ENCODE measurements at places on chromosomes 6 and 20. TPM values are rescaled to one million over a fixed set of nuclear protein-coding genes. Genes with fewer than 3 reads are reported as not detected.

GRCh38 chr20:34322267-34323105 is 19.3 kb upstream of the AHCY start:
- no peak for DNase-seq

DNA sequence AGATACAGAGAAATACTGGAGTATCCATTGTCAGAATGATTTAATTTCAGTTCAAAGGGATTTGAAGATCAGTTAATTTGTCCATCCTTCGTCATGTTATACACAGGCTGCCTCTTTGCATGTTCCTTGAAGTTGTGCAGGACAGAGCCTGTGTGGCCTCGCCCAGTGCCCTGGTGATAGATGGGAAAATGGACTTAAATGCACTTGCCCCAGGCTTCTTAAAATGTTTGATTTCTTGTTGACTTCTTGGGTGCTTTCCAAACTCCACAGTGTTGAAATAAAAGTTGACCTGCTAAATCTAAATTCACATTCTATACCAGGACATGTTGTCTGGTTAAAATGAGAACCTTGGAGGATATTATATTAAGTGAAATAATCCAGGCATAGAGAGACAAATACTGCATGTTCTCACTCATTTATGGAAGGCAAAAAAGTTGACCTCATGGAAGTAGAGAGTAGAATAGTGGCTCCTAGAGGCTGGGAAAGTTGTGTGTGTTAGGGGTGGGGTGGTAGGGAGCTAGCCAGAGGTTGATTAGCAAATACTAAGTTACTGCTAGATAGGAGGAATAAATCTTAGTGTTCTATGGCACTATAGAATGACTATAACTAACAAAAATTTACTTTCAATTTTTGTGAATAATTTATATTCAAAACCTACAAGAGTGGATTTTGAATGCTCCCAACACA is 25.3 kb downstream of the MARCKS start:
- DNase-seq: no peak

DNA sequence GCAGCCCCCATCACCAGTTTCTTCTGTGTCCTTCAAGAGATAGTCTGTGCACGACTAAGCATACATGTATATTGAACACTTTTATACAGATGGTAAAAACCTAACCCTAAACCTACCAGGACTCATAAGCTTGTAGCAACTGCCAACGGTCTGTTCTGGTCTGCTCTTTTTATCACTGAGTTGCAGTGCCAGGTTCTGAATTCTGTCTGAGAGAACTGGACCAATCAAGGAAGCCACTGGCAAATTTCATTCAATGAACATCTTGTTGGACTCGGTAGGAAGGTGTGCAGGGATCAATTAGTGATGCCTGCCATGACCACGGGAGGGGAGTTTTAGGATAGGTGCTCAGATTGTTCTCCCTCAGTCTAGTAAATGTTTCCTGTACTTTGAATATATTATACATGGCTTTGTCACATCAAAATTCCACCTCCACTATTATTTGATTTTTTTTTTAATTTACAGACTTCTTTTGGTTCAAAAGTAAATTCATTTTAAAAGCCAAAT is 146.8 kb downstream of the EYA2 start:
- DNase-seq: no peak

DNA sequence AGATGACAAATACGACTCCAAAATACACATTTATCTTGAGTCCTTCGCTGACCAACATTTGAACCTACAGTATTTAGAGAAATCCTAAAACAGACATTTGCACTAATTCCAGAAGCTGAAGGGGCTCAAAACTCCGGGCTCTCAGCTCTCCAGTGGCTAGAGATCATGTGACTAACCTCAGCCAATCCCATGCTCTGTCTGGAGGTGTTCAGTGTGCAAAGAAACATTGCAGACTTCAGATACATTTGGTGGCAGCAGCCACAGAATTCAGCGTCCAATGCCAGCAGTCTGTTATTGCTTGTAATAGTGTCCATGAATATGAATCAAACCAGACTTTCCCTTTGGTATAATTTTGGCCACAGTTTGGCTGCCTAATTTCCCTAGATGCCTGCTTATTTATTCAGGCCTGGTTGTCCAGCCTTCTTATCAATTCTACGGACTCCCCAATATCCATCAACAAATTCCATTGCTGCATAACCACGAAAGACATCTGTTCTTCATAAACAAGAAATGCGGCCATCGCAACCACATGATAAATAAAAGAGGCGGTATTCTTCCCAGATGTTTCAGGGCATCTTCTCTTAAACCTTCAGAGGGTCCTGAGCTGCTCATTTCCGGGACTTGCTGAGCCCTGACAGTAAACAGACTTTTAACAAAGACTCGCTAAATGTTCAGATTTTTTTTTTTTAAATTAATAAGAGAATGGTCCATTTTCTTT is 14.5 kb upstream of the CYP24A1 start:
- no peak for DNase-seq

DNA sequence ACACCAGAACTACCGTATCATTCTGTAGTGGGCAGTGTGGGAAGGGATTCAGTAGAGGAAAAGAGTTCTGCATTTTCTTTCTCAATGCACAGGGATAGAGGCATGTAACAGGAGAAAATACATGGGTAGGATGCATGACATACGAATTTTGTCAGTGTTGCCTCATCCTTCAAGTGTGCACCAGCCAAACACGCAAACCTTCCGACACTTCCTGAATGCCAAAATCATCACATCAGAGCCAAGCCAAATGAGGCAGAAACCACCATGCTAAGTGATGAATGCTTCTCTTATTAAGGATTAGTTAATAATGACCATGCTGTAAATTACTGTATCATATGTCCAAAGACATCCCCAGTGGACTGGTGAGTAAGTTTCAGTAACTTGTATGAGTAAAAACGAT is 27.3 kb downstream of the RAMACL start:
- no peak for DNase-seq

GRCh38 chr6:9315966-9316650 is 880.8 kb upstream of the SLC35B3 start:
- no peak for DNase-seq

DNA sequence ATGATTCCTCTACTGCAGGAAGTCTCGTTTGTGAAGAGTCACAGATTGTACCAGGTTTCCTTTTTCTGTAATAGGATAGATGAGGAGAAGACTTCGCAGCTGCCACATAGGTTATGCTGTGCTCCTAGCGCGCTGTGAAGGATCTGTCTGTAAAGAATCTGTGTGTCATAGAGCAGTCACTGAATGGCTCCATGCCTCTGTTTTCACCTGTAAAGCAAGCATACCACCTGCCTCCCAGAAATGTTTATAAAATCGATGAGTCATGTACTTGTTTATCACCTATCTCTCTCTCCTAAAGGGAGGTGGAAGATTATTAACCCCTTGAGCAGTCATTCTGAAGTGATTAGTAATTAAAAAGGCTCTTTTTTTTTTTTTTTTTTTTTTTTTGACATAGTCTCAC is 86.6 kb downstream of the TFAP2B start:
- DNase-seq: no peak

The FAXC gene
- total RNA-seq: 2.0 TPM

The ADA gene
- total RNA-seq: 7.2 TPM

The ULBP3 gene
- total RNA-seq: 9.4 TPM
